PC-9 (cell line): ENCODE measurements at places on chromosomes 12 and 14. TPM values are rescaled to one million over a fixed set of nuclear protein-coding genes. Genes with fewer than 3 reads are reported as not detected.

TMED10 gene
- total RNA-seq, result 709 and 770 TPM in 2 replicates

TSPAN19 gene
- not detected in 2 replicates for total RNA-seq

L2HGDH gene
- 15.5 and 18.6 TPM in 2 replicates for total RNA-seq

DNA sequence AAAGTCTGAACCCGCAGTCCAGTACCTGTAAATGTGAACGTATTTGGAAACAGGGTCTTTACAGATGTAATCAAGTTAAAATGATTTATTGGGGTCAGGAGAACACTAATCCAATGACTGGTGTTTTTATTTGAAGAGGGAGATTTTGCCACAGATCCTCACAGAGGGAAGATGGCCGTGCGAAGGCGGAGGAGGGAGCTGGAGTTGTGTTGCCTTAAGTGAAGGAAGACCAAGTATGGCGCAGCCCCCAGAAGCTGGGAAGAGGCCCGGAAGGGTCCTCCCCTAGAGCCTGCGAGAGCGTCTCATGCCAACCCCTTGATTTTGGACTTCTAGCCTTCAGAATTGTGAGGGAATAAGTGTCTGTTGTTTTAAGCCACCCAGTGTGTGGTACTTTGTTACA is 102.8 kb upstream of the NUDT4 start:
- H3K27me3 ChIP-seq, result no peaks in the 10 kb centered on the region
- no peak overlapping the region for H3K27ac ChIP-seq
- DNase-seq, result no peak

- H3K4me1 ChIP-seq, result peaks cover 15% of the 10 kb centered on the region
- H3K4me3 ChIP-seq, result no peak overlapping the region
- no peak overlapping the region for H3K27ac ChIP-seq
- DNase-seq, result no peak
- no peaks in the 10 kb centered on the region for H3K27me3 ChIP-seq
Measured at GRCh38 chr12:112932485-112933128, 5.7 kb upstream of the OAS3 start.

- no peaks in the 10 kb centered on the region for H3K36me3 ChIP-seq
- H3K4me3 ChIP-seq, result no peak overlapping the region
- H3K27me3 ChIP-seq, result no peaks in the 10 kb centered on the region
- H3K4me1 ChIP-seq, result peaks cover 34% of the 10 kb centered on the region
- no peak for DNase-seq
Measured at GRCh38 chr14:55805250-55805649, 225.2 kb downstream of the KTN1 start.
